ENCODE measurements at places on chromosomes 13 and 19.
A peak's percentile ranks its signal among the peaks of the same experiment; 100 is the strongest.

- no peak for DNase-seq
Measured at GRCh38 chr13:111551204-111551820, 230.9 kb downstream of the TEX29 start.

GRCh38 chr19:7366701-7367420 lies 18.1 kb downstream of the ARHGEF18 start:
- DNase-seq: peak; percentile 58

- DNase-seq: no peak
Measured at GRCh38 chr19:40191836-40192646, 815 bp downstream of the MAP3K10 start.

GRCh38 chr19:42697884-42698283 lies 42.4 kb downstream of the PSG3 start:
- DNase-seq: no peak

DNA sequence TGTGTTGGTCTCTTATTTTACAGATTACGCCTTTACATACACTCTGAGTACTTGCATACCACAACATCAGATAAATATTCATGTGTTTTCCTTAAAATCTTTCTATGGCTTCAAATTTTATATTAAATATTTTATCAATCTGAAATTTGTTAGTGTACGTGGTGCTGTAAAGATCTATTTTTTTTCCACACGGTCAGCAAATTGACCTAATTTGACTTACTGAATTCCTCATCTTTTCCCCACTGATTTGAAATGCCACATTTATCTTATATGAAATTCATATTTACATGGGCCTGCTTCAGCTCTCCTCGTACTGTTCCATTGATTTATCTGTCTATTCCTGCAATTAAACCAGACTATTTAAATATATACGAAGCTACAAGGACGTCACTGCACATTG lies 433.8 kb upstream of the ZNF507 start:
- DNase-seq: no peak

DNA sequence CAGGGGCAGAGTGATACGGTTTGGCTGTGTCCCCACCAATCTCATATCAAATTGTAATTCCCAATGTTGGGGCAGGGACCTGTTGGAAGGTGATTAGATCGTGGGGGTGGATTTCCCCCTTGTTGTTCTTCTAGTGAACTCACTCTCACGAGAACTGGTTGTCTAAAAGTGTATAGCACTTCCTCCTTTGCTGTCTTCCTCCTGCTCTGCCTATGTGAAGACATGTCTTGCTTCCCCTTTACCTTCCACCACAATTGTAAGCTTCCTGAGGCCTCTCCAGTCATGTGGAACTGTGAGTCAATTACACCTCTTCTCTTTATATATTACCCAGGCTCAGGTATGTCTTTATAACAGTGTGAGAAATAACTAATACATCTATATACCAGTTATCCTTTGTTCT lies 706.4 kb upstream of the KLHL1 start:
- no peak for DNase-seq

Measured in amniotic epithelial cell (primary cell).